Effector CD8-positive, alpha-beta T cell (primary cell): ENCODE measurements at places on chromosomes 11 and 22.

- no peak for DNase-seq
These were observed 24.2 kb downstream of the MS4A6A start for GRCh38 chr11:60158636-60159035.

DNA sequence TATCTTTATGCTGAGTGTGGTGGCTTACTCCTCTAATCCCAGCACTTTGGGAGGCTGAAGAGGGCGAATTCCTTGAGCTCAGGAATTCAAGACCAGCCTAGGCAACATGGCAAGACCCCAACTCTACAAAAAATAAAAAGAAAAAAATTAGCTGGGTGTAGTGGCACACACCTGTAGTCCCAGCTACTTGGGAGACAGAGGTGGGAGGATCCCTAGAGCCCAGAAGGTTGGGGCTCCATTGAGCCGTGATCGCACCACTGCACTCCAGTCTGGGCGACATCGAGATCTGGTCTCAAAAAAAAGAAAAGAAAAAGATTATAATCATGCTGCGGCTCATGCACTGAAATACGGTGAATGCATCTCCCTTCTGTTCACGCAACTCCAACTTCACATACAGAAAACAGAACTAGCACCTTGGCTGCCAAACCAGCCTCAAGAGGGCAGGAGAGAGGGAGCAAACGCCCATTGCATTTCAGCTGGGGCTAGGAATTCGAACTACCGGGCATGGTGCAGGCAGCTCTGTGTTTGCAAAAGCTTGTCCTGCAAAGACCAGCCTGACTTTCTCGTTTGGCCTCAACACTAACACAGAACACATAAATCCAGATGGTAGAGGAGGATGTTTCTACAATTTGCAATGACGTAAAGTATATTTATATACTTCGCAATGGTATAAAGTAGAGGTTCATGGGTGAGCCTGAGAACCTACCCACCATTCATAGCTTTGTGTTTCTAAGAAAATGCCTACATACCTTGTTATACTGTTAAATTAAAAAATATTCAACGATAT, 6.3 kb upstream of the SYNGR1 start:
- peak; percentile 17 for DNase-seq

GRCh38 chr11:61378713-61379313, 13.6 kb upstream of the TMEM216 start:
- no peak for DNase-seq

DNA sequence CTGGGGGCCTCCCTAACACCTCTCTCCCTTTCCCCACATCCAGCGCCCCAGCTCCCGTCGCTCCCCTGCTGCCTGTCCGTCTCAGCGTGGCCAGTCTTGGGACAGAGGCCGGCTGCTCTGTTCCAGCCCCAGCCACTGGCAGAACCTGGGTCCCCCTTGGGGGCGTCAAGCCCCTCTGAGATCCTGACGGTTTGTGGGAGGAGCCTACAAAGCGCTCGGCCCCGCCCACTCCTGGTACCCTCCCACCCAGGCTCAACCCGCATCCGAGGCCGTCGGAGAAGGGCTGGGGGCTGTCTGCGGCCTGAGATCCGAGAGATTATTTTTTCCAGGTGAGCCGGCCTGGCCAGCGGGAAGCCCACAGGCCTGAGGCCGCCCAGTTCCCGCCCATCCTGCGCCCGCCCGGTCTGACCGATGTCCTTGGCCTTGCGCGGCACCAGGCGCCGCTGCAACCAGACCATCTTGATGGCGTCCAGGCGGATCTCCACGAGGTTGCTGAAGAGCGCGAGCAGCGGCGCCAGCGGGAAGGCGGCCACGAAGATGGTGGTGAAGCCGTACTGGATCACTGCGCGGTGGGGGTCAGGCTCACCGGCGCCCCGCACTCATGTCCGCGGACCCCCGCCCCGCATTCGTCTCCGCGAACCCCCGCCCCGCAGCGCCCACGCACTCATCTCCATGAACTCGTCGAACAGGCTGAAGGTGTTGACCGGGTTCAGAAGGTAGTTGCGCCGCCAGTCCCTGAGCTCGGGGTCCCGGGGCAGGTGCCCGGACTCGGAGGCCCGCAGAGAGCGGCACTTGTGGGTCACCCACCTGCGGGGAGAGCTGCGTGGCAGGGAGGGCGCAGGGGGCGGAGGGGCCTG, 5.5 kb upstream of the SIGIRR start:
- no peak for DNase-seq

GRCh38 chr22:20744456-20744855, 29.5 kb upstream of the SERPIND1 start:
- DNase-seq: no peak

DNA sequence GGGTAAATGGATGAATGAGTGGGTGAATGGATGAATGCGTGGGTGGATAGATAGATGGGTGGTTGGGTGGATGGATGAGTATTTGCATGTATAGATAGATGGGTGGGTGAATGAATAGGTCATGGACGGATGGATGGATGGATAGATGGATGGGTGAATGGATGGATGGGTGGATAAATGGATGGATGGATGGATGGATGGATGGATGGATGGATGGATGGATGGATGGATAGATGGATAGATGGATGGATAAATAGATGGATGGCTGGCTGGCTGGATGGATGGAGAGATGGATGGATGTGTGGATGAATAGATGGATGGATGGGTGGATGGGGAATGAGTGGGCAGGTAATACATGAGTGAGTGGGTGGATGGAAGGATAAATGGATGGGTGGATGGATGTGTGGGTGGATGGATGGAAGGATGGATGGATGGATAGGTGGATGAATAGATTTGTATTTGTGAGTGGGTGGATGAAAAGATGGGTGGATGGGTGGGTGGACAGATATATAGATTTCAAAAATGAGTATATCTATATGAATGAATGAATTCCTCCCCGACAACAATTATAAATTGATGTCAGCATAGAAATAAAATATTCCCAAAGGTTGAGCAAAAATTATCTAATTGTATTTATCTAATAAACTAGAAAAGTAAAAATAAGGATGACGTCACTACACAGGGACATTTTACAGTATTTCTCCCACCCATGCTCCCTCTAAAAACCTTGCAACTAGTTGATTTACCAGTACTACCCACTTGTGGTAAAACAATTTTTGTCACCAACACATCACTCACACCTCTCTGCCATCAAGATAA, 563 bp upstream of the CRTAM start:
- no peak for DNase-seq

DNA sequence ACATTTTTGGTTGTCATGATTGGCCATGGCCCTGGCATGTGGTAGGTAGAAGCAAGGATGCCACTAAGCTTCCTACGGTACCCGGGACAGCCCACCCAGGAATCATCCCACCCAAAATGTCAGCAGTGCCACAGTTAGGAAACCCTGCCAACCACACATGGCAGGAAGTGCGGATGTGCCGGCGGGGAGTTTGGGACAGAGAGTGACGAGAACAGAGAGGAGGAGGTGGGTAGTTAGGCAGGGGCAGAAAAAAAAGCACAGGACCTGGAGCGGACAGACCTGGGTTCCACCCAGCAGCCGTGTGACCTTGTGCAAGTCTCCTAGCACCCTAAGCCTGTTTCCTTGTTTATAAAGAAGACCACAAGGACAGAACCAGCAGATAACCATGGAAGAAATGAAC, 3.3 kb downstream of the SPI1 start:
- DNase-seq: no peak

DNA sequence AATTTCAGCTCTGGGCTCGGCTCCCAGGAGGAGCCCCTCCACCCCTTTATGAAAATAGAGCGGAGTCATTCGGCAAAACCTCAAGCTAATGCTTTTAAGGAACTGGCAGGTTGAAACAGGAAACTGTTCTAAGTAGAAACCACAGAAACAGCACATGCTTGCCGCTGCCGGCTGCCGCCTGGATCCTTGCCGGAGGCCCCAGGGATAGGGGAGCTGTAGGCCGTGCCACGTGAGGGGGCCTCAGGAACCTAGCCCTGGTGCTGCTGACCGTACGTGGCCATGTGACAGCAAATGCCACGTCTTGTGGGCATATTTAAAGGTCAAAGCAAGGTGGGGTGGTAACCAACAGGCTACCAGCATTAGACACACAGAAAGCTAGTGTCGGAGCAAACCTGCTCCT, 77.9 kb upstream of the TIMP3 start:
- no peak for DNase-seq

GRCh38 chr11:22657101-22657694, 9.2 kb upstream of the GAS2 start:
- no peak for DNase-seq

GRCh38 chr11:68870470-68870869, 28.8 kb upstream of the CPT1A start:
- no peak for DNase-seq

DNA sequence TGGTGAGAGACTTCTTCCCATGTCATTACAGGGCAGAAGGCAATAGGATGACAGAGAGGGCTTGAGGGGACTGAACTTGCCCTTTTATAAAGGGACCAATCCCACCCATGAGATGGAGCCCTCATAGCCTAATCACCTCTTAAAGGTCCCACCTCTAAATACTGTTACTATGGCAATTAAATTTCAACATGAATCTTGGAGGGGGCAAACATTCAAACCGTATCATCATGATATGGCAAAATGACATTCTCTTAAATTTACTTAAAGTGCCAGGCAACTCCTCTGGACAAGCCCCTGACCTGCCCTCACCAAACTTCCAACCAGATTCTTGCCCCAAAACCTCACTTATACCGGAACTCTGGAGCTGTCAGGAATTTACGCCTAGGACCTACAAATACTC, 100.8 kb upstream of the OR5AK2 start:
- no peak for DNase-seq

DNA sequence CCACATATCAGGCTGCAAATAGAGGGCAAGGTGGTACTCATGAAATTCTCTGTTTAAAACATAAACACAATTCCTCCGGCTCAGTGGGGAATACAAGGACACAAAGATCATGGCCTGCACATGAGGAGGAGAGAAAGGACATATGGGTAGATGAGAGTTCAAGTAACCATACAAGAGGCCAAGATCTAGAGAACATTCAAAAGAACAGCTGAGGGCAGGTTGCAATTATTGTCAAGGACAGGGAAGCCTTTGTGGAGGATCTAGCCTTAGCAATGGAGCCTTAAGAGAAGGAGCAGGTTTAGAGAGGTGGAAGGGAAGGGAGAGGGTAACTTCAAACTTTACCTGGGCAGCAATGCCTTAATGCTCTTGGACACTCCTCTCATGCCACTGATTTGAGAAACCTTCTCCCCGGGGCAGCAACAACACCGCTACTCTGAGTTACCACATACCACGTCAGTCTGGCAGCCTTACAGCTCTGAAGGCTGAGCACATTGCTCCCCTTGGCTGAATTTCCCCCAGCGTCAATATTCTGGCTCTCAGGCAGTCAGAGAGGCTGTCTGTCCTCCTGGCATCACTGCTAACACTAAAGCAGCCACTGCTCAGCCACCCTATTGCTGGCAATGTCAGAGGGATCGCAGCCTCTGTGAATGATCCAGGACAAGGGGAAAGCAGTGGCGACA, 55.5 kb downstream of the CLPB start:
- no peak for DNase-seq

DNA sequence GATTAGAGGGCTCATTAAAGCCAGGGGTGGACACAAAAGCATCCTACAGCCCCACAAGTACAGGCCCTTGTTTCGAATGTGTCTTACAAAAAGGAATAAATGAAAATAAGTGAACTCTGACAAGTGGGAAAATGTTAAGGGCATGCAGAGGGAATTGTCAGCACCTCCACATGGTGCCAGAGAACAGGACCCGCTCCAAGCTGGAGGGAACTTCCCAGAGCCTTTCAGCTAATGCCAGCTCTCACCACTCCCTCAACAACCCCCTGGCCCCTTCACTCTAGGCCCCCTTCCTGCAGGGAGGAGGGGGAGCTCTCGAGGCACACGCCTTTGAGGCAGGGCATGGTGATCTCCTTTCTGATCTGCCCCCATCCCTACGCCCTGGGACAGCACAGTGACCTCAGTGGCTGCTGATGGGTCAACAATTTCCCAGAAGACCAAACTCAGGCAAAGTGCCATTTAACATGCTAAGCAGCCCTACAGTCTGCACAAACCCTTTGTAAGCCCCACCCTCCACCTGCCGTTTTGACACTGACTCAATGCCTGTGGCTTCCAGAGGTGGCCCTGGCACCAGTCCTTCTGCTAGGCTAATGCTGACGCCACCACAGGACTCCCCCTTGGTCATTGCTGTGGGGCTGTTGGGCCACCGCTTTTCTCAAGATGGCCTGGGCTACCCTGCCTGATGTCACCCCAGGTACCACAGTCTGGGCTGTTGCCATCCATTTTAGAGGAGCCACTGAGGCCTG, 12.5 kb upstream of the CHST1 start:
- DNase-seq: no peak

- DNase-seq: peak; percentile 10
These were observed 113.1 kb upstream of the NNMT start for GRCh38 chr11:114183044-114183511.

DNA sequence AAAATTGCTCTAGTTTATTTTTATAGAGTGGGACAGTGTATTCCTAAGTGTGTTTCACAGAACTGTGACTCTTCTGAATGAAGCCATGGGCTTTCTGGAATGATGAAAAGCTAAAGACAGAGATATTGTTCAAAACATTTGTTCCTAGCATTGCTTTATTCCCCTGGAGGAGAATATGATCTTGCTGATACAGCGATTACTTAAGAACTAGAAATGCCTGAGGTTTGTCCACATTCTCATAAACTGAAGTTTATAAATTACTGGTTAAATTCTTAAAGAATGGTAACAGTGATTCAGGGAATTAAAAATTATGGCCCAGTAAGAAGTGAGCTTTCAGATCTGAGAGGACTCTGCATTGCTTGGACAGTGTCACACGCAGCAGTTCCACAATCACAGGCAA, 690.3 kb downstream of the FAM181B start:
- no peak for DNase-seq

GRCh38 chr11:10116588-10116987, 177.4 kb downstream of the SBF2 start:
- DNase-seq: no peak

DNA sequence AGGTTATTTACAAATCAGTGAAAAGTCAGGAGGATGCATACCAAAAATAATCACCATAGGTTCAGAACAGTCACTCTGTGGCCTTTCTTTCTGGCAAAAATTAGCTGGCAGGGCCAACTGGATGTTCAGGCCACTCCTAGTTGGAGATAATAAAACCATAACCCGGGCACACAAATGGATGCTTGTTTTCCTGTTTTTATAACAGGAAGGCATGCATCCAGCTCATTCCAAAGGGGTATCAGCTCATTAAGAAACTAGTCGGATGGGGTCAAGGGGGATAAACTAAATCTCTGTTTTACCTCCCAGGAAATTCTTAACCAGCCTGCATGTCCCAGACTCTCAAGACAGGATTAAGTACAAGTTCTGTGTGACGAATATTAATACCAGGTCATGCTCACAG, 81.0 kb downstream of the FBXO7 start:
- no peak for DNase-seq

GRCh38 chr22:37681556-37682049, 4.5 kb upstream of the NOL12 start:
- peak; percentile 44 for DNase-seq

- DNase-seq: no peak
These were observed 205.9 kb downstream of the HIPK3 start for GRCh38 chr11:33463059-33463458.

DNA sequence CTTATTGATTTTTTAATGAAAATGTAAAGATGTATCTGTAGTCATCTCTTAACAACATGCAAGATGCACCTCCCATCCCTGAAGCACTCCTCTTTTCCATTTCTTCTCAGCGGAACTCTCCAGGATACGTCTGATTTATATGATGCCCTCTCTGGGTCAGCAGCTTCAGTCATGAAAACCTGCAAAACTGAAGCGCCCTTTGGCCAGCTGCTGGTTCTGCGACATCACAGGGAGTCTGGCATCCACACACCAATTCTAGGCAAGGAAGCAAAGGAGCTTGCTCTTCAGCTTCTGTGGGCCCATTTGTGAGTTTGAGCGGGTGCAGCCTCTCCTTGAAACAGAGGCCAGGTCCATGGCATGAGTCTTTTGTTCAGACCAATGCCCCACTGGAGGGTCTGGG, 1253.3 kb downstream of the TBC1D22A start:
- no peak for DNase-seq

- DNase-seq: no peak
These were observed 1.2 kb downstream of the DRAP1 start for GRCh38 chr11:65920372-65920802.
